Activated T-cell treated with anti-CD3 and anti-CD28 coated beads for 48 hours (primary cell): ENCODE measurements at places on chromosomes 12 and 14.

DNA sequence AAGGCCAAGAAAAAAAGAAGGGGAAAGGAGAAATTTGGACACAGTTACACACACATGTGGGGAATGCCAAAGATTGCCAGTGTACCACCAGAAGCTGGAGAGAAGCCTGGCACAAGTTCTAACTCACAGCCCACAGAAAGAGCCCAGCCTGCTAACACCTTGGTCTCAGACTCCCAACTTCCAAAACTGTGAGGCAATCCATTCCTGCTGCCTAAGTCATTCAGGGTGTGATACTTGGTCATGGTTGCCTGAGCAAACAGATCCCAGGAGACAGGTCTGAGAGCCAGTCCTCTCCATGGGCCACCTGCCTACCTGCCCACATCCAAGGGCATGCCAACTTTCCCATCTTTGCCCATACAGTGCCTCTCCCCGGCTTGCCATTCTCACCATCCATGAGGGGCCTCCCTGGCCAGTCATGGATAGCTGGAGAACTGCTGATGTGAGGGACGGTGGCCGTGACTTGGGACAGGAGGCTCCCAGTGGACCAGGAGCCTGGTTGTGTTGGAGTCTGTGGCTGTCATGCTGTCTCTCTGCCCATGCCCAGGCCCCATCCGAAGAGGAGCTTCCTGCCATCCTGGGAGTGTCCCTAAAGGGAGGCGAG, 198.0 kb upstream of the RTL1 start:
- DNase-seq: no peak

DNA sequence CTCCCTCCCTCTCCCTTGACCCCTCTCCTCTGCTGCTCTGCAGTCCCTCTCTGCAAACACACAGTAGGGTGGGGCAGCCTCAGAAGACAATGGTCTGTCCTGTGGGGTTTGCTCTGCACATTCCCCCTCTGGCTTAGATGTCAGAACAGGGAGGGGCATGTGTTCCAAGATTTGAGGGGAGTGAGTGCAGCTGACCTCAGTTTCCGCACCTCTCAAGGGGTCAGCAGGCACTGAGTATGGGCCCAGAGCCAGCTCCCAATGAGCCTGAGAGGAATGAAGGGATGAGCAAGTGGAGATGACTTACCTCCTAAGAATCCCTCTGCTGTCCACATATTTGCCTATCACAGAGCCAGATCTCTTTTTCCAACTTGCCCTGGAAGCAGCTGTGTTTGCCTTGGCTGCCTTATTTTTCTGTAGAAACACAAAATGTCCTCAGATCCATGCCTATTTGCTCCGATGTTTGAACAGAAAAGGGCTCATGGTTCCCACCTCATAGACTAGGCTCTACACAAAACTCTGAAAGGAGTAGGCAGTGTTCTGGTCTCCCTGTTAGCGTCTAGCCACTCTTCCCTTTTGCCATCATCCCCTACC, 111.4 kb downstream of the CRACR2A start:
- DNase-seq: no peak

DNA sequence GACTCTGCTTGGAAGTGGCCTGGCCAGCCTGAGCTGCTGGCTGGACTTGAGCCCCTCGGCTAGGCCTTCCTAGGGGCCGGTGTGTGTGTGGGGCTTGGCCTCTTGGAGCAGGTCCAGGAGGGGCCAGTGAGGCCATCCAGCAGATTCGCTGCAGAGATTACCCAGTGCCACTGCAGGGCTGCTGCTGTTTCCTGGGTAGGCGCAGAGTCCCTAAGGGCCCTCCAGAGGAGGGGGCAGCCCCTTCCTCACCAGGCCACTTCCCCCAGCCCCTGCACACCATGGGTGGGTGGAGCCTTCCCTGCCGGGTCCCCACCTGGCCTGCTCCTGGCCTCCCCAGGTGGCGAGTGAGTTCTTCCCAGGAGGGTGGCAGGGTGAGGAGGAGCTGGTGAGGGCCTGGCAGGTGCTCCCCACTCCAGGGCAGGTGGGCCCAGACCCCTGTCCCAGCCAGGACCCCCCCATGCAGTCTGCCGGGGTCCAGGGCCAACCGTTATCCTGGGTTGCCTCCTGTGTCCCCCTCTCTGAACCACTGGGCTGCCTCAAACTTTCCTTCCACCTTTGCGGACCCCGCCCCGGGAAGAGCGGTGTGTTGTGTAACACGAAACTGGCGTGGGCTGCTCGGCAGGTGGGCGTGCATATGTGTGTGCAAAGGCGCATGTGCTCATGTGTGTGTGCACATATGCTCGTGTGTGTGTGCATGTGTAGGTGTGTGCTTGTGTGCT, 25.1 kb downstream of the ASPG start:
- DNase-seq: no peak

- DNase-seq: no peak
These were observed 45.4 kb downstream of the ALX1 start for GRCh38 chr12:85325442-85325841.

- no peak for DNase-seq
These were observed 1.6 kb downstream of the TRAFD1 start for GRCh38 chr12:112126911-112127310.

GRCh38 chr14:23861666-23862065, 91.9 kb upstream of the DHRS4 start:
- no peak for DNase-seq

DNA sequence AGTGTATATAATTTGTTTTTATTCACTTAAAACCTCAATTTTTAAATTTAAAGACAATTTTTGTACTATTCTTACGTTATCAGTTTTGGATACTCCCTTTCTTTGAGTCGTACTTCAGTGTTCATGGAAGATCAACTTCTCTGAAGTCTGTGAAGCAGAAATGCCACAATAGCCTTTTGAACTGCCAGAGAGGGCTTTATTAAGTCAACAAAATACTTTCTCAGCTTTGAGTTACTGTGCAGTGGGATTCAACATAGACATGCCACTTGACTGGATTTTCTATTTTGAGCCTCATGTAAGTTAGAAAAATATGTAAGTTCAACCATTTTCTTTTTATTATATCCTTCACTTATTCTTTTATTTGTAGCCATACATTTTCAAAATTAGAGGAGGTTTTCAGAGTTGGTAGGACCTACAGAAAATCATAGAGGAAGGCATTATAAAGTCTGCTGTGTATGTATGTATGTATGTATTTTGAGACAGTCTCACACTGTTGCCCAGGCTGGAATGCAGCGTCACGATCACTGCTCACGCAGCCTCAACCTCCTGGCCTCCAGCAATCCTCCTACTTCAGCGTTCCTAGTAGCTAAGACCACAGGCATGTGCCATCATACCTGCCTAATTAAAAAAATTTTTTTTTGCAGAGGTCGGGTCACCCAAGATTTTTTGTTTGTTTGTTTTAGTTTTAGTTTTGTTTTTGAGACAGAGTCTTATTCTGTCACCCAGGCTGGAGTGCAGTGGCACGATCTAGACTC, 31.3 kb upstream of the BCAT1 start:
- DNase-seq: no peak

DNA sequence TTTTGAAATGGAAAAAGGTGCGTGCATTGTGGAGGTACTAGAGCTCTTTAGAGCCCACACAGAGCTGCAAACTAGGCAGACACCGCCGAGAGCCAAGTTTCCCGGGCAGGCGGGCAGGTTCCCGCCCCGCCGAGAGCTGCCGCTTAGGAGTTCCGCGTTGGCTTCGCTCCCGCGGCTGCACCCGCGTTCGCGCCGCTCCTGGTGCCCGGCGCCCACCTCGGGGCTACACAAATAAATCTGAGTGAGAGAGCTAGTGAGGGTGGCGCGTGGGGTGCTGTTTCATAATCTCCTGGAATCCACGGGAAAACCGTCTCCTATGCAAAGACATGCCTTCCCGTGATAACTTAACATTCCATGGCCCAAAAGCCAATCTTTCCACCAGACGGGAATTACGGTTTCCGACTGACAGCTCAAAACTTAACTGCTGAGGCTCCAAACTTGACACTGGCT, 645 bp downstream of the KITLG start:
- DNase-seq: no peak

DNA sequence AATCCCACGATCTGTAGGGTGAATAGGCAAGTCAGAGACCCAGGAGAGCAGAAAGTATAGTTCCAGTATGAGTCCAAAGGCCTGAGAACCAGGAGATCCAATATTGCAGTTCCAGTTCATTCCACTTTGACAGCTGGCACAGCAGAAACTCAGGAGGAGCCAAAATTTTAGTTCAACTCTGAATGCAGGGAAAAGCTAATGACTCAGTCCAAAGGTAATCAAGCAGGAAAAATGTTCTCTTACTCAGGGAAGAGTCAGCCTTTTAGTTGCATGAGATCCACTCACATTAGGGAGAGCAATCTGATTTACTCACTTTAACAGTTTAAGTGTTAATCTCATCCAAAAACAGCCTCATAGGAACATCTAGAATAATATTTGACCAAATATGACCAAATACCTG, 130.2 kb upstream of the LRFN5 start:
- no peak for DNase-seq
